T-helper 22 cell (primary cell): ENCODE measurements at places on chromosomes 1 and 21.

GRCh38 chr1:4483021-4483625, 171.3 kb upstream of the AJAP1 start:
- no peak for DNase-seq

- no peak for DNase-seq
Observed at GRCh38 chr1:60394436-60394835, 320.9 kb upstream of the C1orf87 start.

GRCh38 chr1:159985473-159985872, 31.4 kb upstream of the SLAMF9 start:
- DNase-seq = no peak

DNA sequence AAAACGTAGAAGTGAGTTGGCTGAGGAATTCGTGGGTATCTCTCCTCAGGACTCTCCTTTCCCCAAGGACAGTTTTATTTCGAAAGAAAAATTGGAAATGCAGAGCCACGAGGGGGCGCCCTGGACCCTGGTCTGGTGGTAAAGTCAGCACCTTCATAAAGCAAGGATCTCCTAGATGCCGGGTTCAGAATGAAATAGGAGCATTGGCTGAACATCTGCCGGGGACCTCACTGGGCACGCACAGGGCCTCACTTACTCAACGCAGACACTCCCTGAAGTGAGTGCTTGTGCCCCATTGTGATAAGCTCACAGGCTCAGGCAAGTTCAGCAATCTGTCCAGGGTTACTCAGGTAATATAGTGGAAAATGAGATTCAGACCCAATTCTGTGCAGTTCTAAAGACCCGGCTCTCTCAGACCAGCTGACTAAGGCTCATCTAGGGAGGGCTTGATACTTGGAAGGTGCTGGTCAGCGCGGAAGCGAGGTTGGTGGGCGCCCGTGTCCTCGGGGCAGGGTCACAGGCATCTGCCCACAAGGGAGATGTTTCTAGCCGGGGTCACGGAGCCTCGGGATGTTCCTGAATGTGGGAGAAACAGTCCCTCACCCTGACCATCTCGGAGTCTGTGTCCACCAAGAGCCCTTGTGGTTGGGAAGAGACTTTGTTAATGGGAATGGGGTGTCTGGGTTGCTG, 55.7 kb upstream of the ETV3 start:
- DNase-seq = no peak

GRCh38 chr1:236064674-236065508, at the start of gene NID1:
Gene NID1, minus strand, starts transcription at chr1:236065090. Its CDS starts 11 bp downstream, at chr1:236065079.
- no peak for DNase-seq

DNA sequence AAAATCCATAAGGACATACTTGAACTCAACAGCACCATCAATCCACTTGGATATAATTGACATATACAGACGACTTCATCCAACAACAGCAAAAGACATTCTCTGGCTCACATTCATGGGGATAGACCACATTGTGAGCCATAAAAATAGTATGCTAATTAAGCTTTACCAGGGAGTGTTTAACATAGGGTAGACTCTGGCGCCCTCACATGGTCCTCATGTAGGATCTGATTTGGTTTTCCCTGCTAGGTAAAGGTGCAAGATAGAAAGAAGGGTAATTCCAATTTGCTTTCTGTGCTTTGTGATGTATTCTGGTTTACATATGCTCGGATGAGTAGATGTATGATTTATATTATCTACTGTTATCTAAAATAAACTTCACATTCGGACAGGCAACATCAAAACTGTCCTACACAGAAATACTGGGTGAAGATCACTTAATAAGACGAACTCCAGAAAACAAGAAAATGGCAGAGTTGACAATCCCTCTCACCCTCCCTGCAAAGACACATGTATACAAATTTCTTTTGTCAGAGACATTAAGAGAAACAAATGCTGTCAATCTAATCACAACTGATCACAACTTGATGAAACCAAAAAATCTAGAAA, 27.7 kb downstream of the CR1L start:
- no peak for DNase-seq

- DNase-seq = no peak
Observed at GRCh38 chr1:15501208-15502032, 22.6 kb downstream of the CASP9 start.

DNA sequence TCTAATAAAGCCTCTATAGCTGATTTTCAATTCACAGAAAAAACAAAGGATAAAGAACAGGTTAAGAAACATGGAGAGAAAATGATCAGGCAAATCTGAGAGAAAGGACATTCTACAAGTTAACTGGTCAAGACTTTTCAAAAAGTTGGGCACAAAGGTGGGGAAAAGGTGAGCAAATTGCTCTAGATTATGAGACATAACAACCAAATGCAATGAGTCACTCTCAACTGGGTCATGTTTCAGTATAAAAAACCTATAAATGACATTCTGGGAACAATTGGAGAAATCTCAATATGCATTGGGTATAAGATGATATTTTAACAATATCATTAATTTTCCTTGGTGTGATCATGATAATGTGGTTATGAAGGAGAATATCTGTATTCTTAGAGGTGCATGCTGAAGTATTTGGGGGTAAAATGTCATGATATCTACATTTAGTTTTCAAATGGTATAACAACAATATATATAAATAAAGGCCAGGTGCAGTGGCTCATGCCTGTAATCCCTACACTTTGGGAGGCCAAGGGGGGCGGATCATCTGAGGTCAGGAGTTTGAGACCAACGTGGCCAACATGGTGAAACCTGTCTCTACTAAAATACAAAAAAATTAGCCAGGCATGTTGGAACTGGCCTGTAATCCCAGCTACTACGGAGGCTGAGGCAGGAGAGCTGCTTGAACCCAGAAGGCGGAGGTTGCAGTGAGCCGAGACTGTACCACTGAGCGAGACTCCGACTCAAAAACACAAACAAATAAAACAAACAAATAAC, 27.0 kb downstream of the ANKRD13C start:
- no peak for DNase-seq

DNA sequence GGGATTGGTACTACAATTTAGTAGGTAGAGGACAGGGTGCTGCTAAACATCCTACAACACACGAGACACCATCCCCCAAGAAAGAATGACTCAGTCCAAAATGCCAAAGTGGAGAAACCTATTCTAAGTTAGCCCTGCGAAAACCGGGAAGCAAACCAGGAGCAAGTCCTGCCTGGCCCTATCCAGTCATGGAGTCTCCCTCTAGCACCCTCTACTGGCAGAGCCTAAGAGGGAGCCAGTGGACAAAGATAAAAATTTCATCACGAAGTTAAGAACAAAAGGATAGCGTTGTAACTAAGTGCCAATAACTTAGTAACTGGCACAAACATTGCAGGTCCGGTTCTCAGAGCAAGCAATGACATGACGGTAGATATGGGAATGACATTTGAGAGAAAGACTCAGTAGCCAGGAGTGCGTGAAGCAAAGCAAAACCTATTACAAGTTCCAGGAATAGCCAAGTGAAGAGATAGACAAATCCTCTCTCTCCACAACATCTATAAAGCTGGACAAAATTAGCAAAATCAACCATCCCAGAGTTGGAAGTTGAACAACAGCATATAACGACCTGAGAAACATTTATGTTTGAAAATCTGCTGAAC, 383.5 kb downstream of the OMA1 start:
- no peak for DNase-seq

GRCh38 chr1:110475362-110476027, 24.5 kb downstream of the PROK1 start:
- DNase-seq = no peak

GRCh38 chr1:116494745-116495144, 76.1 kb downstream of the CD58 start:
- no peak for DNase-seq

DNA sequence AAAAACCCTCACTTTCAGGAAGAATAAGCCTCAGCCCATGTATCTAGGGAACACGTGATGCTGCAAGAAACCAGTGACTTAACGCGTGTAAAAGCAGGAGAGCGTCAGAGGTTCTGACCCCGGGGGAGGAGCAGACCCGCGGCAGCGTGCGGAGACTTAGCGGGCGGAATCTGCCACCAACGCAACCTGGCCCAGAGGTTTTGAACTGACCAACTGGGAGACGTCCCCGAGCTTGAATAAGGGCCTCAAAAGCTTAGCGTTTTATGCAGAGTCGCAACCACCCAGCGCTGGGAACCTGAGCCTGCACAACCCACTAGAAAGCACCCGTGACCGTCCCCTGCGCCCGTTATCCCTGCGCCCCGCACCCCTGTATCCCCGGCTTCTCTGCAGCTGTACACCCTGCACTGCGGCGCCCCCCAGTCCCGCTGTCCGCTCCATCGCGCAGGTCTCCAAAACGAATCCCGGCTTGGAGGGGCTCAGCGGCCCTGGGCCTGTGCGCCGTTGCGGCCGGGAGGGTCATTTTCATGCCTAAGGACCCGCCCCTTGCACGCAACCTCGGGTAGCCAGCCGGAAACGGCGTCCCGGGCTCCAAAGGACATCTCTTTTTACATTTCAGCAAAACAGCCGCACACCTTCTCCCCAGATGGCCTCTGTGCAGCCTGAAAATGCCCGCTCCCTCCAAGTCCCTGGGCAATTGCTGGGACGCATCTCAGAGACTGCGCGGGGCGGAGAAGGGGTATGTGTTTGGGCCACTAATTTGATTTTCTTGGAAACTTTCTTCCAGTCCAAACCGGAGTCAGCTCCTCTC, 29.4 kb upstream of the TRIM17 start:
- no peak for DNase-seq

DNA sequence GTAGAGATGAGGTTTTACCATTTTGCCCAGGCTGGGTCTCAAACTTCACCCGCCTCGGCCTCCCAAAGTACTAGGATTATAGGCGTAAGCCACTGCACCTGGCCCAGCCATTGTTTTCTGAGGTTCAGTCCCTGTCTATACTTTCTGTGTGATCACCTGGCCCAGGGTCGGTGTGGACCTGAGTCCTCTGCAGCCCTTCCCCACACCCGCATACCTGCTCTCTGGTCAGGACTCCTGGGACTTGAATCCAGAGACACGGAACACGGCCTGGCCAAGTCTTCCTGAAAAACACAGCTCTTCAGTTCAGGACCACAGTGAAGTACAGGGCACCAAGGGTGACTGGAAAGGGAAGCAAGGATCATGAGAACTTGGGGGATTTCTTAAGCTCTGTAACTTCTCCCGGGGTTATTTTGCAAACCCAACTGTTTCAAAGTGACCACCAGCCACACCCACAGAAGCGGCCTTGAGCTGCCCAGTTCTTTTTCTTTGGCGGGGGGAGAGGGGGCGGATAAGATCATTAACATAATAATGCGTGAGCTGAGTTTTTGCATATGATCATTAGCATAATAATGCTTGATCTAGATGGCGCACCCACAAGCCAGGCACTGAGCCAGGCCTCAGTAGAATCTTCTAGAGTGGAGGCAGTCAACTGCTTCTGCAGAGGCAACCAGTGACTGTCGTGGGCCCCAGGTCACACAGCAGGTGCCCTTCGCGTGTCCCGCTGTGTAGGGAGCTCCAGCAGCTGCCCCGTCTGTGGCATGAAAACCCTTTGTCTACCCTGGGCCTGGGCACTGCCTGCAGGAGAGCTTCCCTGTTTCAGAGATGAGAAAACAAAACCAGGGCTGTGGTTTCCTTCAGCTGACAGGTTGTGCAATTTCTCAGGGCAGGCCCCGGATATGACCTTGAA, 1.7 kb upstream of the NADK start:
- peak; percentile 20 for DNase-seq

DNA sequence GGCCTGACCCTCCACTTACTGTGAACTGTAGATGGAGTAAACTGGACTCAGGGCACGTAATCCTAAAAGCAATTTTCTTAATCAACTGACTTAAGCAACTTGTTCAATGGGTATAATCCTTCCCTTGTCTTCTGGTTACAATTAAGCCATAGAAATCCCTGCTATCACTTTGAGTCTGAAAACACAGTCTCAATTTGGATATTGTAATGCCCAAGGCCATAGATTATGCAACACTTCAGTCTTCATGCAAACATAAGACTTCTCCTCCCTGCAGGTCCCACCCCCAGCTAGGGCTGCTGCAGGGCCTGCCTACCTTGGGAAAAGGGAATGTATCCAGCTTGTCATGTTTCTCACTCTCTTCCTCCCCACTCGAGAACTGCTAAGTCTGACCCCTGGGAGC, 6.2 kb upstream of the SLC5A9 start:
- DNase-seq = no peak

GRCh38 chr1:6259491-6260362, 1.2 kb downstream of the GPR153 start:
- peak; percentile 53 for DNase-seq

- no peak for DNase-seq
Observed at GRCh38 chr1:227740401-227740960, 5.2 kb downstream of the SNAP47 start.

GRCh38 chr1:153626904-153627714, at the start of gene S100A13:
Gene S100A13, minus strand, starts transcription at chr1:153627505. Its CDS starts 1,033 bp downstream, at chr1:153626472.
- no peak for DNase-seq

GRCh38 chr1:50593515-50593914, 170.3 kb upstream of the DMRTA2 start:
- DNase-seq = no peak

DNA sequence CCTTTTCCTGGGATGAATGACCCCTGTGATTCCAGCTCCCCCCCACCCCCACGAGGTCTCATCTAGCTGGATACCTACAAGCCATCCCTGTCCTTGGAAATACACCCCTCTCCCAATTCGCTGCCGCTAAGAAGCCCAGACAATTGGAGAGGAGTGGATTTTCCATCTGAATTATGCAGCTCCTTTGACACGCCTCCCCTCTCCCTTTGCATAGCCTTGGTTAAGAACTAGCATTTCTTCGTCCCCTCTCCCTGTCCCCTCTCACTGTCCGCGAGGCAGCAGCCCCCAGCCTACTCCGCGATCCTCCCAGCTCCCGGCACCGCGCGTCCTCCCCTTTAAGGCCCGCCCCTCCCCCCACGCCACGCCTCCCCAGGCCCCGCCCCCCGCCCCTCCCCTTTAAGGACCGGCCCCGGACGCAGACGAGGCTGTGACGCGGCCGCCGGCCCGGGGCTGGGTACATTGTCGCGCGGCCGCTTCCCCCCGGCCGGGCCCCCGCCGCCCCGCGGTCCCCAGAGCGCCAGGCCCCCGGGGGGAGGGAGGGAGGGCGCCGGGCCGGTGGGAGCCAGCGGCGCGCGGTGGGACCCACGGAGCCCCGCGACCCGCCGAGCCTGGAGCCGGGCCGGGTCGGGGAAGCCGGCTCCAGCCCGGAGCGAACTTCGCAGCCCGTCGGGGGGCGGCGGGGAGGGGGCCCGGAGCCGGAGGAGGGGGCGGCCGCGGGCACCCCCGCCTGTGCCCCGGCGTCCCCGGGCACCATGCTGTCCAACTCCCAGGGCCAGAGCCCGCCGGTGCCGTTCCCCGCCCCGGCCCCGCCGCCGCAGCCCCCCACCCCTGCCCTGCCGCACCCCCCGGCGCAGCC, at the start of gene MAPKAPK2:
Gene MAPKAPK2, plus strand, starts transcription at position 428 of the 856 bp plus-strand sequence. Its CDS starts 325 bp downstream, at position 753.
- DNase-seq = peak; percentile 69

DNA sequence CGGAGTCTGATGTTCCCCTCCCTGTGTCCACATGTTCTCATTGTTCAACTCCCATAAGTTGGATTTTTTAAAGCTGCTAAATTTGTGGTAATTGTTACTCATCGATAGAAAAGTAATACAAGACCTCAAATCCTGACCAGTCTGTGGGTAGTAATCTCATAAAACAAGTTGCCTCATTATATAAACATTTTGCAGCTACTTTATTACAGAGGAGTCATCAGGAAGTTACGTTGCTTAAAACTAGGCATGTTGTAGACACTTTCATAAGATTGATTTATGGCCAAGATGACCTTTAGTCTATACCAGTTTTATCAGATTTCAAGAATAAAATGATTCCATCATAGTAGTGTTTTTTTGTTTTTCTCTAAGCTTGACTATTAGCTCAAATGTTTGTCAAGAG, 208.8 kb downstream of the GIPC2 start:
- no peak for DNase-seq
